ENCODE measurements at places on chromosomes 11 and 22. TPM values are rescaled to one million over a fixed set of nuclear protein-coding genes. Genes with fewer than 3 reads are reported as not detected.

GRCh38 chr11:30317030-30317429, 5.9 kb upstream of the ARL14EP start:
- DNase-seq, result no peak

GRCh38 chr11:64870176-64870892, 8.1 kb downstream of the EHD1 start:
- DNase-seq, result no peak

DNA sequence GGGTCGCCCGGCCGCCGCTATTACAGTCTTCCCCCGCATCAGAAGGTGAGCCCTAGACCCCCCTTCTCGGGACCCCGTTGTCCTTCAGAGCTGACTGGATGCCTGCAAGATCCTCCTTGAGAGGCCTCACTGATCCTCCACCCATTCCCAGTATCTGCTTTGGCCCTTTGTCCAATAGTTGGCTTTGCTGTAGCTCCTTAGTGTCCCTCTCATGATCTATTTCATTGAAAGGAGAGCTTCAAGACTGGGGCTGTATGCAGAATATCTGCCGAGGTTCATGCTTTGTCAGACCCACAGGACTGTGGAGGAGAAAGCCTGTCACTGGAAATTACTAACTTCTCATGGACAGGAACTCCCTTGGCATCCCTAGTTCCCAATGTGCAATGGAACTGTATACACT, 499 bp downstream of the DLAT start:
- DNase-seq, result no peak

DNA sequence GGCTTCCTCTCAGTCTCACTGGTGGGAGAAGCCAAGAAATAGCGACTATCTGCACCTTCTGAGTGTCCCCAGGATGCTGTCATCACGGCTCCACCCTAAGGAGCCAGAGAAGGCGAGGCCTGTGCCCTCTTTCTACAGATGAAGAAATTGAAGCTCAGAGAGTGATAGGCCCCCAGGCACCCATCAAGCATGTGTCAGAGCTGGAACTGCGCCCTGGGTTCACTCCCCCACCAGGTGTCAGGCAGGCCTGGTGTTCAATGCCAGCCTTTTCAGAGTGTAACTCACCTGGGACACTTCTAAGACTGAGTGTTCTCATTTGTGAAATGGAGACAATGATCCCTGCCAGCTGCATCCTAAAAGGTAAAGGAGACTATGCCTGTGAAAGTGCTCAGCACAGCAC, 127.3 kb upstream of the SEZ6L start:
- DNase-seq, result no peak

DNA sequence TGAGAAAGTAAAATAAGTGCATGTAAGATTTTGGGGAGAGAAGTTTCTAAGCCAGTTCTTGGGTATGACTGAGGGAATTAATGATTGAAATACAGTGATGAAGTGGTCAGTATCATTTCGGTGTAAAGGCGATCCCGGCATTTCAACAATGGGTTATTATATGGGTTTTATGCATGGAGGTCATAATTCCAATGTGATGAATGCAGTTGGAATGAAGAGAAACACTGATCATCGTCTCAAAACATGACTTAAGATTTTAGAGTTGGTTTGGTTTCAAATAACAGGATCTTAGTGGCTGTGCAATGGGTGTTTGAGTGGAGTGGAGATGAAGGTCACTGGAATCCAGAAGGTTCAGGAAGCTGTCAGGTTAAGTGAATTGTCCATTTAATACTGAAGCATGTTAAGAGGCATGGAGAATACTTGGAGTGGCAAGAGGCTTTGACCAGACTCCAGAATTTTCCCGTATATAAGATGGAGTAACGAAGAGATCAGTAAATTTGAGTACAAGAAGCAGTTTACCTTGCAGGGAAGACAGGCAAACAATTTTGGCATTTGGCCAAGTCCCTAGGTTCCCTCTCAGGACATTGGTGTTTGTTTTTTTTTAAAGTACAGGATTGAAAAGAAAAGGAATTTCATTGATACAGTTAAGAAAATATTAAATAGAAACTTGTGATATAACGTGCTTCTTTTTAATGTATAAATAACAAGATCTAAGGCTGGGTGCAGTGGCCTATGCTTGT, 96.4 kb upstream of the BIRC3 start:
- DNase-seq, result no peak

- DNase-seq, result no peak
Observed at GRCh38 chr11:60810569-60810968, 25.4 kb downstream of the MS4A10 start.

- DNase-seq, result no peak
Observed at GRCh38 chr11:28257761-28258160, 149.6 kb downstream of the METTL15 start.

DNA sequence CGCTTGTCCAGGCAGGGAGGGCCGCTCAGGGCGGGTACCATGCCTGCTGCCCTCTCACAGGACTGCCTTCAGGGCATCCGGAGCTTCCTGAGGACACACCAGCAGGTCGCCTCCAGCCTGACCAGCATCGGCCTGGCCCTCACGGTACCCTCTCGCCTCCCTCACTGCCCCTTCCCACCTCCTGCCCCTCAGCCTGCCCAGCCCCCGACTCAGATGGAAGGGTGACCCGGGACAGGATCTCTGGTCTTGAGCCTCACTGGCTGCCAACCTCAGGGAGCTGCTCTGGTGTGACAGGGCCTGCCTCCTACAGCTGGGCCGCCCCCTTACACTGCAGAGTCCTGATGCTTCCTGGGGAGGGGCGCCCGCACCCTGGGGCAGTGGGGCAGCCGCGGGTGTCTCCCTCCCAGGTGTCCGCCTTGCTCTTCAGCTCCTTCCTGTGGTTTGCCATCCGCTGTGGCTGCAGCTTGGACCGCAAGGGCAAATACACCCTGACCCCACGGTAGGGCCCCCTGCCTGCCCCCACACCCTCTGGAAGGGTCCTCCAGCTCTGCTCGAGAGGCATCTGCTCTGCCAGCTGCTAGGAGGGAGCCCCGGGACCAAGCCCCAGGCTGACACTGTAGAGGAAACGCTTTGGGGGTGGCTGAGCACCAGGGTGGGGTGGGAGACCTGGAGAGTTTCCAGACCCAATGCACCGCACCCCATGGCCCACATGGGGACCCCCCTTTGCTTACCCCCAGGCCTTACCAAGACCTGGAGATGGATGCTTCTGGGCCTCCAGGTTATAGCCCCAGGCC, 14.6 kb downstream of the TSPAN32 start:
- DNase-seq, result no peak

DNA sequence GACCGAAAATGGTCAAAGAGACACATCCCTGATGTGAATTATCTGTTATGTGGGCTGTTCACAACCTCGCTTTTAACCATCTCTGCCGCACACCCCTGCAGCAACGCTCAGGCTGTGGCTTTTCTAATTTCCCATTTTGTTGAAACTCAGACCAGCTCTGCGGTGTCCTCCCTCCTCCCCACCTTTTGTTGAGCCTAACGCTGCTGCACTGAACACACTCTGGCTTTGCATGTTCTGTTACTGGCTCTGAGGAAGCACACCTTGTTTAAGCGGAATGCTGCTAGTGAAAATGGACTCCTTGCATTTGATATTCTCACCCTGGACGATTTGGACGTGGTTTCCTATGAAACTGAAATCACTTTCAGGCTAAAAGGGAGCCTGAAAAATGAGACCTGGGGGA, 198.5 kb upstream of the MTNR1B start:
- no peak for DNase-seq

Gene CBX6
- 83.5 TPM for total RNA-seq

Gene HEPHL1
- not detected for total RNA-seq

Gene GPHA2
- total RNA-seq, result not detected

Gene CARD18
- not detected for total RNA-seq

Gene F2
- total RNA-seq, result 0.19 TPM

Gene LYVE1
- total RNA-seq, result 2.1 TPM
